ENCODE measurements at places on chromosomes 7 and 10.

DNA sequence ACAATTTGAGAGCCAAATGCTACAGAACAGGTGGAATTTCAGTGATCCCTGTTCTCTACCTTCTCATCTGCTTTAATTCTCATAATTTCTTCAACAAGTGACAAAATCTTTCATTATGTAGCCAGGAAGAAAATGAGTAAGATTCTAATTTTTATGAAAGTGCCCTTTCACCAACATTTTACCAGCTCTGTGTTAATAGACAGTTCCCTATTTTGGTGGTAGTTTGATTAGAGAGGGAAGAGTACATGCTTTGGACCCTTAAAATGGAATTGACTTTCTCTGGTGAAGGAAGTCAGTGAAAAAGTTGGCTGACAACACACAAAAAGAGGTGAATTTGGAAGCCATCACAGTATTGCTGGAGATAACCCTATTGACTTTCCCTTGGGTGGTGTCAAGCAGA lies 61.7 kb downstream of the CACNB2 start:
- DNase-seq, result no peak

DNA sequence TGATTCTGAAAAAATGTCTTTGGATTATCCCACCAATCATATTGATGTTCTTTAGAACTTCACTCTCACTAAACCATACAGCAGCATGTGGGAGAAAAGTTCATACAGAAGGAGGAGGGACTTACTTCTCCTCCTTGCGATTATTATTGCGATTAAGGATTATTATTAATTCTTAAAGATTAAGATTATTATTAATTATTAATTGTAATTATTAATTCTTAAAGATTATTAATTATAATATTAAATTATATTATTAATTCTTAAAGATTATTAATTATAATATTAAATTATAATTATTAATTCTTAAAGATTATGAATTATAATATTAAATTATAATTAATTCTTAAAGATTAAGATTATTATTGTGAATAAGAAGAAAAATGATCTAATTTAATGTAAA lies 80.5 kb downstream of the MACC1 start:
- no peak for DNase-seq

- no peak for DNase-seq
These were observed 63.7 kb downstream of the PWWP2B start for GRCh38 chr10:132460691-132461090.

GRCh38 chr7:80659120-80660055 lies 20.9 kb downstream of the CD36 start:
- DNase-seq, result no peak

DNA sequence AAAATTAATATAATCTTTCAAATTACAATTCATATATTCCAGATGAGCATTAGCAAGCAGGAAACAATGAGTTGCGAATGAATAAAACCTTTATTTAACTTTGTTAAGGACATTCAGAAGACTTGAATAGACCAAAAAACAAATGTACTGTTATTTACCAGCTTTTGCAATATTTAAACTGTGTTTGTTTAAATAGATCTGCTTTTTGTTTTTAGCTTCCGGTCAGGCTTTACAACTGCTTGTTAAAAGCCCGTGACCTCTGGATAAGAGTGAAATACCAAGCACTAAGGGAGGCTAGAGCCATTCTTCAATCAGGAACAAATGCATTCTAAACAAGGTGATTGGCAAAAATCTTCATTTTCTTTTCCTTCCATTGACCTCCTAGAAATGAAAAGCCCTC lies 184.9 kb upstream of the GNAI1 start:
- no peak for DNase-seq
